ENCODE measurements at places on chromosomes 3 and 15.

- DNase-seq, result no peak
Measured at GRCh38 chr15:95883064-95883463, 447.4 kb upstream of the NR2F2 start.

GRCh38 chr3:139339219-139339906, 4.5 kb upstream of the MRPS22 start:
- DNase-seq, result no peak

DNA sequence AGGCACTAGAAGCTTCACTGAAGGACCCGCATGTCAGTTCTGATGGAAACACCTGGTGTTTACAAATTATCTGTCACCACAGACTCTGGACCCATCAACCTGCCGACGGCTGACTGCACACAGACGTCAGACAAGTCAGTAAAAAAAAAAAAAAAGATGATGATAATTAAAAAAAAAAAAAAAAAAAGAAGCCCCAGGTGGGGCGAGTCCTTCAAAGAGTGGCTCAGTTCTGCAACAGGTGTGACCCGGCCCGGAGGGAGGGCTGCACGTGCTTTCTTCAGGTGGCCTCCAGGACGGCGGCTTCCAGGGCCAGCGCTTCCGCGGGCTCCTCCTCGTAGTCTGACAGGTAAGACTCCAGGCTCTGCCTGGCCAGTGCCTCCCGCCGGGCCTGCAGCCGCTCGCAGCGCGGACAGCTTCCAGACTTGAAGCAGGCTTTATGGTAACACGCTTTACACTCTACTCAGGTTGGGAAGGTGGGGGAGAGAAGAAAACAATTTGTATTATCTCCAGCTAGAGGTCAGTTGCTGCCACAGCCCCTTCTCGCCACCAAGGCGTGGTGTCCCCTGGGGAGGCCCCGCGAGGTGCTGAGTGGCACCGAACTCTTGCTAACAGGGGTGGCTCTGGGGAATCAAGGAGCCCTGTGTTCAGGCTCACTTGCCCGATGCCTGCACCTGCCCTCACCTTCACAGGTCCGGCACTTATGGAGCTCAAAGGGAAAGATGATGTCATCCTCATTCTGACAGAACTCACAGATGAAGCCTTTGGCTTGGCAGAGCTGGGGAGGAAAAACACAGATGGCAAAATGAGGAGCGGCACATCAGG, 61.8 kb downstream of the RUBCN start:
- DNase-seq, result no peak

DNA sequence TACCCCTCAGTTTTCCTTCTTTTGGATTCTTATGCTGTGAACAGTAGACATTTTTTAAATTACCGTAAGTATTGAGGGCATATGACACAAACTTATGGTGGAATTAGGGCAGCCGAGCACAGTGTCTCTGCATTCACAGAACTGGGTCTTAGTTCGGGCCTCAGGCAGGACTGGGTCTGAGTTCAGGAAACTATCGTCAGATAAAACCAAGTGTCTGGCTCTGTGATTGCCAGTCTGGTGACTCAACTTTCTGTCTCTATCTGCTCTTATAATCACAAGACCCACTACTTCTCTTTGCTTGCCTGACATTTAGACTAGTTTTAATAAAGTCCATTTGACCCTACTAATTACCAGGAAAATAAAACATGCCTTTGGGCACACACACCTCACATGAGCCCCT, 146.2 kb downstream of the LMLN start:
- no peak for DNase-seq

- no peak for DNase-seq
Measured at GRCh38 chr3:88385090-88385489, 235.3 kb downstream of the C3orf38 start.

- no peak for DNase-seq
Measured at GRCh38 chr3:107441617-107442016, 64.4 kb downstream of the CCDC54 start.

- no peak for DNase-seq
Measured at GRCh38 chr15:78148392-78149067, 632 bp upstream of the IDH3A start.

DNA sequence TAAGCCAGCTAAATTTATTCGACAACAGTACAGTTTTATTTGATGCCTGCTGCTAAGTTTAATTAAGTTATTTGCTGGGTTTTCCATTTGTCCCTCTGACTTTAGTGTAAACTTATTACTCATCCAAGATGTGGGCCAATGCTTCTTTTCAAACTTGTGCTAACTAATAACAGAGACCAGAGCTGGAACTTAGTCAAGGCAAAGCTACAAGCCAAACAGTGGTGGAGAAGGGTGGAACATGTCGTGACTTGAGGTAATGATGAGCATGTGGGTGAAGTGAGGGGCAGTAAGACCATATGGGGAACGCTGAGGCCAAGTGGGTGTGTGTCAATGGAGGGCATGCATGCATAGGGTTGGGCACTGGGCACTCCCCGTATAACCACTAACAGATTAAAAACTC, 63.9 kb downstream of the NMD3 start:
- no peak for DNase-seq

DNA sequence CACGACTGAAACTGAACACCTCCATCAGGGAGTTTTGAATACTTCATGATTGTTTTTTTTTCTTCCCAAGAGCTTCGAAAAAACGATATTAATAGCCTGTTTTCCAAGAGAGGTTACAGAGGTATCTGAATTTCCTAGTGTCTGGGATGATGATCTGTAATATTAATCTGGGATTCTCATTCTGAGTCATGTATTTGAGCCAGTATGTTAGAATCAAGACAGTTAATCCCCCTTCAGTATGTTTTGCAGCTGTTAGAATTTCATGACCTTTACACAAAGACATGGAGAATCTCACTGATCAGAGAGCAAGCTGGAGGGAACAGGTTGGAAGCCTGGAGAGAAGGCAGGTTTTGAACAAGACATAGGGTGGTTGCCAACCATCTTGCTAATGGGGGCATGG, 234.5 kb upstream of the GAP43 start:
- no peak for DNase-seq

DNA sequence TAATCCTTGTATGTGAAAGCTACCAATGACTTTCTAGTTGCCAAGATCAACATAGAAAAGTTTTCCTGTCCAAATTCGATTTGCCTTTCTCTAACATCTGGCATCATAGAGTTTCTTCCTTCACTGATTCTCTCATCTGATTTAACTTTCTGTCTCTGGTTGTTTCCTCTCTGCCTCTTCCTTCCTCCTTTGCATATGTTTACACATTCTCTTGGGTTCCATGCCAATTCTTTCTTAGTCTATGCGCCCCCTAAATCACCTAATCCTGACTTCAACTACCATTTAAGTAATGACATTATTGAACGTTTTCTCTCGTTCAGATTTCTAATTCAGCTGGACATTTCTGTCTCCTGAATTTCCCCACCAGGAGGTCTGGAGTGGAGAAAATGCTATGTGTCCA, 561.9 kb upstream of the TGFBR2 start:
- no peak for DNase-seq

DNA sequence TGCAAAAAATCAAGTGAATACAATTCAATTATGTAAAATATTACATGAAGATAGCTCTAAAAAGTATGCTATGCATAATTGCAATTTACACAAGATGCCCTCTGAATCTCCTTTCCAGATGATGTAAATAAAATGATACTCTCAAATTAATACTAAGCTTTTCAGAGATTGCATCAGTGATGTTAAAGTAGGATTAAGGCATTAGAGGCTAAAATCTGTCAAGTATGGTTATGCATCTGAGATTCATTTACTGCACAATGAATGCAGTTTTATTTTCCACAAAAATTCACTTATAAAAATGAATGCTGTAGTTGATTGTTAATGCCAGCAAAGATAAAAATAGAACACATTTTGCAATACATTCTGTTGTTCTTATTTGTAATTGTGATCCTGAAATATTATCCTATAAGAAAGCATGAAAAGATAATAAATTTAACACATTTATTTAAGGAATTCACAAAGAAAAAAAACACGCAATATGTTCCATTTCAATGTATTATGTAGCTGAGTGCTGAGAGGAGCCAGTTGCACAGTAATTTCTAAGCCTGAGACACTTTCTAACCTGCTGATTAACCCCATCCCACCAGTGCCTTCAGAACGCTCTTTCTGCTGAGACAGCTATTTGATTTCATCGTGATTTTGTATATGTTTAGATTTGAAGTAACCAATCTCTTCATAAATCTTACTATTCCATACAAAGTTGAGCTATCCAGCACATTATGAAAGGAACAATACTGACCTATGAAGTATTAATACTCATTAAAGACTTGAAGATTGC, 224.4 kb downstream of the CADM2 start:
- no peak for DNase-seq

- no peak for DNase-seq
Measured at GRCh38 chr3:169295126-169295525, 368.4 kb downstream of the MECOM start.

GRCh38 chr3:14137445-14137844, 12.6 kb downstream of the TMEM43 start:
- DNase-seq, result no peak

- no peak for DNase-seq
Measured at GRCh38 chr15:73744293-73744692, 8.9 kb downstream of the INSYN1 start.

DNA sequence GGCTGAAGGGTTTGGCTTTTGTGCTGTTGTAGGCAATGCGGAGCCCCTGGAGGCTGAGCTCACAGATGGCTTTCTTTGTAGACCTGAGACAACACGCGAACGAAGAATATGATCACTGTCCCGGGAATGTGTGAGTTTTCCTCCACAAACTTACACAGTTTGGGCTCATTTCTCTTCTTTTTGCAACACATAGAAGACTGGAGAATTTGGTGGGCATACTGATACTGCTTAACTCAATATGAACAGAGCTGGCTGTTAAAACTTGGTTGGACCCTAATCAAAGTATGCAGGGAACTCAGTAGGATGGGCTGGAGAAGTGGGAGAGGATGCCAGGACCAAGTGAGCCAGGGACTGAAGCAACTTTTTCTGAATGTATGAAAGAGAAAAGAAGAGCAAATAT, 12.2 kb upstream of the RFC4 start:
- DNase-seq, result no peak
